ENCODE measurements at places on chromosomes 6 and 20. TPM values are rescaled to one million over a fixed set of nuclear protein-coding genes. Genes with fewer than 3 reads are reported as not detected.
A peak's percentile ranks its signal among the peaks of the same experiment; 100 is the strongest.

TRAPPC3L gene
- total RNA-seq: 16.1 TPM

DCDC2 gene
- 7.9 TPM for total RNA-seq

GLP1R gene
- 0.61 TPM for total RNA-seq

- no peaks in the 10 kb centered on the region for H3K27me3 ChIP-seq
- no peak overlapping the region for H3K27ac ChIP-seq
- no peak for DNase-seq
- no peaks in the 10 kb centered on the region for H3K4me1 ChIP-seq
- no peak overlapping the region for H3K4me3 ChIP-seq
Observed at GRCh38 chr6:19159089-19159488, 678.1 kb upstream of the ID4 start.

GRCh38 chr6:13725052-13725451, 13.4 kb upstream of the RANBP9 start:
- H3K27ac ChIP-seq: no peak overlapping the region
- H3K4me3 ChIP-seq: no peak overlapping the region
- no peak for DNase-seq
- no peaks in the 10 kb centered on the region for H3K27me3 ChIP-seq

GRCh38 chr6:31737315-31737990, 1.1 kb upstream of the CLIC1 start:
- H3K4me1 ChIP-seq: peaks cover 41% of the 10 kb centered on the region
- H3K4me3 ChIP-seq: no peak overlapping the region
- H3K27me3 ChIP-seq: peaks cover 2% of the 10 kb centered on the region
- peaks cover 8% of the 10 kb centered on the region for H3K36me3 ChIP-seq
- no peak for DNase-seq

GRCh38 chr20:21496452-21496851, 17.4 kb downstream of the NKX2-2 start:
- H3K27ac ChIP-seq: no peak overlapping the region
- H3K36me3 ChIP-seq: peaks cover 5% of the 10 kb centered on the region
- H3K4me3 ChIP-seq: no peak overlapping the region
- H3K27me3 ChIP-seq: no peaks in the 10 kb centered on the region

DNA sequence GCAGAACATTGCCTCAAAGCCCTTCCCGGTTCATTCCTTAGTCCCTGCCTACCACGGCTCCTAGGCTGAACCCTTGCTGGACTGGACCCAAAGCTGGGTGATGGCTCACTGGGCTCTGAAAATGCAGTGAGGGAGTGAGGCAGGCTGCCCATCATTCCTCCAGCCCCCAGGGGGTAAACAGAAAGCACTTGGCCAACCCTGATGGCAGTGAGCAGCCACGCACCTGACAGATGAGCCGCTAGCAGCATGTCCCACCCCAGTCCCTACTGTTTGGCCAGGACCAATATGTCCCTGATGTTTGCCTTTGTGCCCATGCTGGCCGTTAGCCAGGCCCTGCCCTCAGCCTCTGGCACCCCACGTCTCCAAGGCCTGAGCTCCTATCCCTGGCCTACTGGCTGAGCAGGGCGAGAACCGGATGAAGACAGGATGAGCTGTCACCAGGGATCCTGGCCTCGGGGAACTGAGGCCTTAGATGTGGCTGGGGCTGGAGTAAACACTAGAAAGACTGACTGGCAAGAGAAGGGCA, 19.4 kb upstream of the BAK1 start:
- H3K4me1 ChIP-seq: peaks cover 5% of the 10 kb centered on the region
- no peak overlapping the region for H3K4me3 ChIP-seq
- no peaks in the 10 kb centered on the region for H3K36me3 ChIP-seq

- H3K36me3 ChIP-seq: no peaks in the 10 kb centered on the region
- no peaks in the 10 kb centered on the region for H3K27me3 ChIP-seq
- H3K4me3 ChIP-seq: no peak overlapping the region
- peaks cover 3% of the 10 kb centered on the region for H3K4me1 ChIP-seq
Observed at GRCh38 chr20:23526850-23527249, 35.9 kb downstream of the CST8 start.

GRCh38 chr6:111087871-111088667, 766 bp downstream of the SLC16A10 start:
- peaks cover 7% of the 10 kb centered on the region for H3K4me1 ChIP-seq
- peaks cover 12% of the 10 kb centered on the region for H3K27me3 ChIP-seq
- H3K36me3 ChIP-seq: no peaks in the 10 kb centered on the region
- peak overlapping the region; percentile 39 for H3K4me3 ChIP-seq
- H3K27ac ChIP-seq: no peak overlapping the region
- peak; percentile 35 for DNase-seq
